ENCODE measurements at places on chromosomes 1 and 21. TPM values are rescaled to one million over a fixed set of nuclear protein-coding genes. Genes with fewer than 3 reads are reported as not detected.

The TIE1 gene
- total RNA-seq: 17.6 TPM

DNA sequence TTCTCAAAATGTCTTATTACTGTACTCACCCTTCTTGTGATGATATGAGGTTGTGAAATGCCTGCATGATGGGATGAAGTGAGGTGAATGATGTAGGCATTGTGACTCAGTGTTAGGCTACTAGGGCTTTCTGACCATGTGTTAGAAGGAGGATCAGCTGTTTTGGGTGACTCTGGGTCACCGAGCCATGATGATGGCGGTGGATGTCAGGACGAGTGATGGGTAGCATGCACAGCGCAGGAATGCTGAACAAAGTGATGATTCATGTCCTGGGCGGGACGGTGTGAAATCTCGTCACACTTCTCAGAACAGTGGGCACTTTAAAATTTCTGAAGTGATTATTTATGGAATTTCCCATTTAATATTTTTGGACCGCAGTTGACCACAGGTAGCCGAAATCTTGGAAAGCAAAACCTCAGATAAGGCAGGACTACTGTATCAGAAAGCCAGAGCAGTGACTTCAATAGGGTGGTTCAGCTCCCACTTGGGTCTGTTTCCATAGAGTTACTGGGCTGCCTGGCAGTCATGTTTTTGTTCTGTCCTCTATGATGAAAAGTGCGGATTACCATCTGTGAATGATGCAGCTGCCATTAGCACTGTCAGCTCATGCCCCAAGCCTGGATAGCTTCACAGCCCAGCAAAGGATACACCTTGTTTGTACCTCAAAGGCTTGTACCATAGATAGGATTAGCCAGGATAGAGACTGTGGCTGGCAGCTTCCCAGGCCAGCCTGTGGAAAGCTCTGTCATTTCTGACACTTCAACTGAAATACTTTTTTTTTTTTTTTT is 26.6 kb downstream of the IL6R start:
- peak overlapping the region; percentile 53 for H3K27ac ChIP-seq
- no peak overlapping the region for H3K4me3 ChIP-seq
- H3K27me3 ChIP-seq: no peaks in the 10 kb centered on the region
- H3K4me1 ChIP-seq: peaks cover 17% of the 10 kb centered on the region
- peaks cover 59% of the 10 kb centered on the region for H3K36me3 ChIP-seq

- no peak overlapping the region for H3K27ac ChIP-seq
- H3K27me3 ChIP-seq: no peaks in the 10 kb centered on the region
- no peak for DNase-seq
Measured at GRCh38 chr1:200837931-200838571, 34.7 kb upstream of the GPR25 start.

GRCh38 chr1:158272681-158273080 is 17.0 kb upstream of the CD1C start:
- no peaks in the 10 kb centered on the region for H3K27me3 ChIP-seq
- H3K27ac ChIP-seq: no peak overlapping the region
- no peaks in the 10 kb centered on the region for H3K36me3 ChIP-seq
- no peak for DNase-seq

GRCh38 chr1:239388159-239388485 is 1.8 kb downstream of the CHRM3 start:
- peaks cover 20% of the 10 kb centered on the region for H3K4me1 ChIP-seq
- no peak for DNase-seq
- no peaks in the 10 kb centered on the region for H3K36me3 ChIP-seq
- peaks cover 17% of the 10 kb centered on the region for H3K27me3 ChIP-seq

The MAEL gene
- 0.14 TPM for total RNA-seq

DNA sequence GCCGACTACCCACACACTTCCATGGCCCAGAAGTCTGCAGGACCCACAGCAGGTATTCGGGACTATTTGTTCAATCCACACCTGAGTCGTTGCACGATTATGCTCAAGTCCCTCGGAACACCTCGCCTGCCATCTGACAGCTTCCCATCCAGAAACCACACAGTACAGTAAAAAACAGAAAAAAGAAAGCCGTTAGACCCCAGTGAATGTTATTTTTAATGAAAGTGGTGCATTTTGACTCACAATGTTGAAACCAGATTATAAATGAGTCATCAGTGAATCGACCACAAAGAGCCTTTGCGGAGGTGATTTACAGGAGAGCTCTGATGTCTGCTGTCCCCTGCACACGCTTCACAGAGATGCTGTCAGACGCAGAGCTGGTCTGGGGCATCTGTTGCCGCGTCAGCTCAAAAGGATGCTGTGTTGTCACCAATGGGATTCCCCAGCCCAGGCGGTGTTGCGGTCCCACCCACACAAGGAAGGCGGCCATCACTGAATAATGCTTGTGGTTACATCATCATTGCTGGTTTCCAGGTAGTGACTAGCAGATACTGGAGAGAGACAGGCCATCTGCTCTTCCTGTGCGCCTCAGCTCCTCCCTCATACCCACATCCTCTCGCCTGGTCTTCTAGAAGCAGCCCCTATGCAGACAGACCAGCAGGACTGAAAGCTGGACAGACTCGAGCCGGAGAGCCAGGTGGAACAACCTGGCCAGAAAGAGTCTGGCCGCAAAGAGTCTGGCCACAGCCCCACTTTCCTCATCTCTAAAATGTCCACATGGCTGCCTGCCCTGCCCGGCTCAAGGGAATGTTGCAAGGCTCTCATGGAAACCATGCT is 116.8 kb downstream of the TOMM20 start:
- no peaks in the 10 kb centered on the region for H3K36me3 ChIP-seq
- peak overlapping the region; percentile 47 for H3K27ac ChIP-seq
- H3K4me1 ChIP-seq: no peaks in the 10 kb centered on the region
- no peak overlapping the region for H3K4me3 ChIP-seq

DNA sequence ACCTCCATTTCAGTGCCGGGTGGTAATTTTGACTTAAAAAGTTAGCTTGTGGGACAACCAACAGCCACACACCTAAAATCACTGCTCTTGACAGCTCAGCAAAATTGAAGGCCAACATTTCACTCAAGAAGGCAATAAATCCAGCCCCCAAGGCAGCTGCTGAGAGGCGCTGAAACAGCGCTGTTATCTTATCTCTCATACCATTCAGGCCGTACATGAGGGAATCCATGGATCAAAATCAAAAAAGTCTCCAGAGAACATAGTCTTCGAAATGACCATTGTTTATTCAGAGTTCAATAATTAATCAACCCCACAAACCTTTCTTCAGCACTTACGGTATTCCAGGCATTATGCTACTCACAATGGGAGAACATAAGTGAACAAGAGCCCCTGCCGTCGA is 38.5 kb downstream of the ZBTB18 start:
- H3K4me3 ChIP-seq: peak overlapping the region; percentile 5
- DNase-seq: no peak
- peaks cover 10% of the 10 kb centered on the region for H3K4me1 ChIP-seq
- peak overlapping the region; percentile 40 for H3K27ac ChIP-seq

GRCh38 chr1:52502789-52503188 is 50.1 kb downstream of the TUT4 start:
- H3K36me3 ChIP-seq: no peaks in the 10 kb centered on the region
- no peak overlapping the region for H3K4me3 ChIP-seq
- DNase-seq: no peak
- no peak overlapping the region for H3K27ac ChIP-seq
- H3K4me1 ChIP-seq: peaks cover 9% of the 10 kb centered on the region

DNA sequence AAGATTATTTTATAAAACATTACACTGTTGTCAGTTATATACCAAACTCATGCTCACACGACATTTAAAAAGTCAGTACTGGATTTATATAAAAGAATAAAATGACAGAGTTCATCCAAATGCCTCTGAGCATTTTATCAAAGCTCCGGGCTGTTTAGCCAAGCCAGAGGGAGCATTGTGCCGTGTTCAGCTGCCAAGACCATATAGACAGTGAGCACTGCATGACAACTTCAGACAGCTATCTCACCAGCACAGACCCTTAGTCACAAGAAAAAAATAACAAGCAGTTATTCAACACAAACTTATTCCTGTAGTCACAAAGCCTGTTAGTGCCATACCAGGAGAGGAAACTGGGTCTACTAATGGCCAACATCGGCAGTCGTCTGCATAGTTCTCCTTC is 88.0 kb upstream of the PBX1 start:
- no peak overlapping the region for H3K4me3 ChIP-seq
- H3K4me1 ChIP-seq: no peaks in the 10 kb centered on the region
- no peak for DNase-seq
- H3K27me3 ChIP-seq: no peaks in the 10 kb centered on the region

GRCh38 chr1:8430476-8430875 is 112.6 kb downstream of the SLC45A1 start:
- no peaks in the 10 kb centered on the region for H3K36me3 ChIP-seq
- no peaks in the 10 kb centered on the region for H3K4me1 ChIP-seq
- no peak overlapping the region for H3K4me3 ChIP-seq
- no peak overlapping the region for H3K27ac ChIP-seq
- no peak for DNase-seq

The CLDN17 gene
- total RNA-seq: not detected

DNA sequence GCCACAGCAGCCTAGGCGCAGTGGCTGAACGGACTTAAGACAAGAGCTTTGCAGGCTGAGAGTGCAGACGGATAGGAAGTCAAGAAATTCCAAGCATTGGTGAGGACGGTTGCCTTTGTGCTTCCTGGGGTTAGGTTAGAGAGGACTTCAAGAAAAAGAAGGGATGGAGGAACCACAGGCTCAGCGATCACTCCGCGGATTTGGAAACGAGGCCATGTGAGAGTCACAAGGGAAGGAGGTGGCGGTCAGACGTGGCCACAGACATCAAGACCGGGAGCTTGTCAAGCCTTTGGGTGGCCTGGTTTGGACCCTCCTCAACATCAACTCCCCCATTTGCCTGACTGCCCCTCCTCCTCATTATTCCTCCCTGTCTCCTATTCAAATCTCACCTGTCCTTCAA is 62.3 kb downstream of the NID1 start:
- peaks cover 7% of the 10 kb centered on the region for H3K36me3 ChIP-seq
- DNase-seq: no peak
- no peak overlapping the region for H3K4me3 ChIP-seq
- no peaks in the 10 kb centered on the region for H3K4me1 ChIP-seq
- no peaks in the 10 kb centered on the region for H3K27me3 ChIP-seq

DNA sequence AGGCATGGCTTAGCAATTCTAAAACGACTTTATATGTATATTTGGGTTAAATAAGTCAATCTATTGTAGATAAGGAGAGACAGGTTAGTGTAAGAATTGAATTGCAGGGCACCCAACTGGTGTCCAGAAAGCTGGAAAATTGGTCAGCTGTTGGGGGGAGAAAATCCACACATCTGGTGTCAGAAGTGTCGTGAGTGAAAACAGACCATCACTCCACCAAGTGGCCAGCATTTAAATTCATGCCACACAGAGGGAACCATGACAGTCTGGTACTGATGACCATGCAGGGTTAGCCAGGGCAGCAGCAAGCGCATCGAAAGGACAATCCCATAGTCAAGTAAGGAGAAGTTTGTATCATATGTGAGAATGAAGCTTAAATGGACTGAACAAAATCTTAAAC is 11.7 kb downstream of the LAX1 start:
- H3K27ac ChIP-seq: no peak overlapping the region
- no peaks in the 10 kb centered on the region for H3K36me3 ChIP-seq
- no peaks in the 10 kb centered on the region for H3K4me1 ChIP-seq
- no peak for DNase-seq
- H3K4me3 ChIP-seq: no peak overlapping the region

DNA sequence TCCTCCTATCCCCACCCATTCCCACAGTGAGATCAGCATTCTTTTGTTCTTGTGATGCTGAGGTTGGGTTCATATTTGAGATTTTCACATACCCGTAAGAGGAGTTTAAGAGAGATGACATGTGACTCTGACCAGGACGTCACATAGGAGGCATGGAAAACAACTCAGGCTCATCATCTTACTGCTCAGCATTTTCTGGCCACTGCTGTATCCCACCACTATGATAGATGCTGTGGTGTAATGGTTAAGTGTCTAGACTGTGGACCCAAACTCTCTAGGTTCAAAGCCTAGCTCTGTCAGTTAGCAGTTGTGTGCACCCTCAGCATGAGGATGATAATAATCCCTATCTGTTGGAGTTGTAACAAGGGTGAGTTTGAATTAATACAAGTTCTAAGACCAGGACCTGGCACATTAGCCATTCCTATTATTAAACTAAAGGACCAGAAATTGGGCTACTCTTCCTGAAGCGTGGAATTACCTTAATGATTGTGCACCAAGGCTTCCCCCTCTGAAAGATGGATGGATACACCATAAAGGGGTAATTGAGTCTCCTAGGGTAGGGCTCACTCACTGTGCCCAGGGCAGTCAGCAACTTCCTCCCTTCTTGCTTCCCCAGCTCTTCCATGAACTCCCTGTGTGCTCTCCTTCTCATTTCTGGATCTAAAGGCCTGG is 40.9 kb downstream of the LGR6 start:
- no peak overlapping the region for H3K27ac ChIP-seq
- no peaks in the 10 kb centered on the region for H3K27me3 ChIP-seq
- no peaks in the 10 kb centered on the region for H3K4me1 ChIP-seq
- no peaks in the 10 kb centered on the region for H3K36me3 ChIP-seq
- no peak overlapping the region for H3K4me3 ChIP-seq
- DNase-seq: no peak

- H3K36me3 ChIP-seq: no peaks in the 10 kb centered on the region
- H3K27me3 ChIP-seq: no peaks in the 10 kb centered on the region
- H3K4me1 ChIP-seq: no peaks in the 10 kb centered on the region
- DNase-seq: no peak
- H3K4me3 ChIP-seq: no peak overlapping the region
Measured at GRCh38 chr1:177302357-177303044, 131.7 kb downstream of the BRINP2 start.

The PLA2G2D gene
- 0.14 TPM for total RNA-seq

The PRAMEF4 gene
- total RNA-seq: not detected

DNA sequence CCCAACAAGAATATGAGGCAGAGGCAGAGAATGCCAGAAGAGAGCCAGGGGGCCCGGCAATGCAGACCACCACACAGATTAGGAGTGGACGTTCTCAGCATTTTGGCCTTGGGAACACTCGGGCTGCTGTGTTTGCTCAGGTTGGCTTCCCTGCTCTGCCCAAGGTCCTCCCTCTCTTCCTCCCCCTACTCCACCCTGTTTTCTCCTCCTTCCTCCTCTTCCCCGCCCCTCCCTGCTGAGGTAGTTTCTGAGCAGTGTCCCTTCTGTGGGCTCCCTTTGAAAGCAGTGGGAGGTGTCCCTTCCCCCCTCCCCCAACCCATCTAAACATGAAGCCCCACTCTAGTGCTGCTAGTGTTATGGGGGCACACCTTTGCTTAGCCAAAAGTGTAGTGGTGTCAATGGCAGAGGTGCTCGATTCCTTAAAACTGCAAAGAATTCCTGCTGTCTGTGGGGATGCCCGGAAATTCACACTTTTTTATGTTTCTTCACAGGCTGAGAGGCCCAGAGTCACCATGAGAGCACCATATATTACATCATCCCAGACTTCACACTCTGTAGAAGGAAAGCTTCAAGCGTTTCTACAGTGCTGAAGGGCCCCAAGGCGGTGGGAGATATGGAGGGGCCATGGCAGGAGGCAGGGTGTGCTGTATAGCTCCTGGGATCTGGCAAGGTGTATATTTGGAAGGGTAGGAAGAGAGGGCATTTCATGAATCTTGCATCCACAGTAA is at the start of gene HHIPL2:
Gene HHIPL2, minus strand, starts transcription at position 161 of the 728 bp plus-strand sequence. Its CDS starts 60 bp downstream, at position 101.
- H3K27me3 ChIP-seq: no peaks in the 10 kb centered on the region
- no peak within 1 kb of the TSS for H3K4me3 ChIP-seq
- no peak for DNase-seq
- no peaks in the 10 kb centered on the region for H3K4me1 ChIP-seq
- no peak within 1 kb of the TSS for H3K27ac ChIP-seq
- H3K36me3 ChIP-seq: no peaks in the 10 kb centered on the region

GRCh38 chr1:101022294-101022693 is 3.3 kb downstream of the DPH5 start:
- H3K27ac ChIP-seq: no peak overlapping the region
- no peaks in the 10 kb centered on the region for H3K27me3 ChIP-seq
- H3K36me3 ChIP-seq: no peaks in the 10 kb centered on the region
- no peak for DNase-seq
- no peak overlapping the region for H3K4me3 ChIP-seq
- peaks cover 4% of the 10 kb centered on the region for H3K4me1 ChIP-seq
